ENCODE measurements at places on chromosomes 13 and 19.
A peak's percentile ranks its signal among the peaks of the same experiment; 100 is the strongest.

DNA sequence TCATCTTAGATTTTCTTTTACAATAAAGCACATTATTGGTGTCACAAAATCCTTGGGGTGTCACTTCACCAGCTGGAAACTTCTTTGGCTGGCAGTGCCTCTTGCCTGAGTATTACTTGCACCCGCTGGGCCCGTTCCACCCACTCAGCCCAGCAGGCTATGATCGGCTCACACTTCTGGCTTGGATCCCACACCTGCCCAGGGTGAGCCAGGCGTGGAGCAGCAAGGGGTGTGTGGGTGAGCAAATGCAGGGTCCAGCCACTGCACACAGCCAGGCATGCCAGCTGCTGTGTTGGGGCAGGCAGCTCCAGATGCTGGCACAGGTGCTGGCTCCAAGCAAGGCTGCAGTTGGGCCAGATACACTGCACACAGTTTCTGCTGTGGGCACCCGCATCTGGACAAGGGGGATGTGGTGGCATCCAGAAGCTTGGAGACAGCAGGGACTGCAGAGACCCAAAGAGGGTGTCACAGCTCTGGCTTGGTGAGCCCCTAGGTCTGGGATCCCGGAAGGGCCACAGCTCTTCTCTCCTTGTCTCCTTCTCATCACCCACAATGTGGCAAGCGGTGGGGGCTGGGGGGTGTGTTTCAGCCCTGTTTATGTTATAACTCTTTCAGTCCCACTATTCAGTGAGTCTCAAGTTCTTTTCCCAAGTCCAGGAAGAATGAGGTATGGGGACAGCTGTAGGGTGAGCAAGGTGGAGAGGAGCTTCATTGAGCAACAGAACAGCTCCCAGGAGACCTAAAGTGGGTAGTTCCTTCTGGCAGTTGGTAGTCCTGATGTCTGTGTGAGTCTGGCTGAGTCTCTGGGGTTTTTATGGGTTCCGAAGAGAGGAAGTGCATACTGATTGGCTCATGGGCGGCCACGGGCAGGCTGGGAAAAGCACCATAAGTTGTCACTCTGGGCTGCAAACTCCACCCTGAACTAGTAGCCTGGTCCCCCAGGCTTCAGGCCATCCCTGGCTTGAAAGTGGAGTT, 25.3 kb upstream of the TBC1D4 start:
- no peak for DNase-seq

- no peak for DNase-seq
Measured at GRCh38 chr19:38663957-38664502, 16.6 kb downstream of the ACTN4 start.

- peak; percentile 17 for DNase-seq
Measured at GRCh38 chr13:101308247-101309013, 107.9 kb downstream of the NALCN start.

- DNase-seq: peak; percentile 53
Measured at GRCh38 chr19:1261798-1262622, 7.1 kb upstream of the CIRBP start.

DNA sequence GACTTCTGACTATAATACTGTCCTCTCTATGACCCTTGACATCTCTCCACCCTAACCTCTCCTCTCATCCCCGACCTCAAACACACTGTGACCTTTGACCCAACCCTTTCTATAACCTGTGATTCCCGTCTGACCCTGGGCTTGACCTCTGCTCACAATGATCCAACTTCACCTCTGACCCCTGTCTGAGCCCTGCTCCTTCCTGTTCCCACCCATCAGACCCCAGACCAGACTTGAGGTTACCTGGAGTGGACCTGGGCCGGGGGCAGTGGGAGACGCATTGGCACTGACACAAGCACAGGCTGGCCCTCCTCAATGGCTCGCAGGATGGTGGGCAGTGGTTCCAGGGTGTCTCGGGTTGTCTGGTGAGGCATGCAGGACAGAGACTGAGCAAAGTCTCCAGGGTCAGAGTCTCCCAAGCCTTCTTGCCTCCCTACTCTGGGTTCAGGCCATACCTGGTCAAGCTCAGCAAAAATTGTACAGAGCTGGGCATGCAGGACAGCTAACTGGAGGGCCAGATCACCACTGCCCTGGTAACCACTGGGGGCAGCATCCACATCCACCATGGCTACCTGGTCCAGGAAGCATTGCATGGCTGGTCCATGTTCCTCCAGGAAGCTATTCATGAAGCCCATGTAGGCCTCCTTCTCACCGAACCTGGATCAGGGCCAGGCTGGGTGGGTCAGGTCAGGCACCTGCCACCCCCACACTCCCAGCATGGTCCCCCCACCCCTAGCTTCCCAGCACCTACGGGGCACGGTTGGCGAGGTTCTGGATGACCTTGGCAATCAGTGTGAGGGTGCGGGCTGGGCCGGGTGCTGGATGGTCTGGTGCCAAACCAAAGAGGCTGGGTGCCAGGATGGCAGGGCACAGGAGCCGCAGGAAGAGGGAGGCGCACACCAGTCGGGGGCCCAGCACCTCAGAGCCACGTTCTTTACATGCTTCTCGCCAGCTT, 4.4 kb upstream of the WIZ start:
- no peak for DNase-seq

- no peak for DNase-seq
Measured at GRCh38 chr13:113050734-113051431, 54.7 kb upstream of the F7 start.

GRCh38 chr19:41325640-41325946, 15.6 kb downstream of the CCDC97 start:
- DNase-seq: no peak
